Cortex of kidney (tissue), 1 donor: ENCODE measurements at places on chromosomes 3 and 15.

- DNase-seq: no peak
Observed at GRCh38 chr15:101841656-101842055, 29.7 kb downstream of the OR4F15 start.

DNA sequence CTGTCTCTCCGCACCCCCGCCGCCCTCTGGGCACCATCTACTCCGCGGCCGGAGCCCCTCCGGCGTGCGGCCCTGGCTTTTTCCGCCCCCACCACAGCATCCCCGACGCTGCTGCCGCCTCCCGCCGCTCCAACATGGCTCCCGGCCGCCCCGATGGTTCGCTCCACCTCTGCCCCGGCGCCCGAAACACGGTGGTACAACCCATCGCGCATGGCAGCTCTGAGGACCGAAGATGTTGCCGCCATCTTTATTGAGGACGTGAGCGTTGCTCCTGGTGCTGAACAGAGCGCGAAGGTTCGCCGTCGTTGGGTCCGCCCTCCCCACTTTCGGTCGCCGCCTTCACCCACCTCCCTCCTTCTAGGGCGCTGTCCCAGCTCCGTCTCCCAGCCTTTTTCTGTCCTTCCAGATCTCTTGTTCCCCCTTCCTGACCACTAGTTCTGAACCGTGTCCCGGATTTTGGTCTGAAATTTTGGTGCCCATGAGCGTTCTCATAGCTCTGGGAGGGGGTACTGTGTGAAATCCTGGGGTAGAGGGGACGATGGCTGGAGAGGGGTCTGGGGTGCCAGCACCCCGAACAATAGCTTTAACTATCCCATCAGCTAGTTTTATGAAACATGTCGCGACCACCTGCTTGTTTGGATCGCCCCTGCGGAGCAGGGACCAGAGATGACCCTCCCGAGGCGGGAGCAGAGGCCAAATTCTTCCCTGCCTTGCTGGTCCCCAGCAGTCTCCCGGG lies at the start of gene CELSR3:
CELSR3 (minus strand) TSS at position 134 of the 736 bp plus-strand sequence. CDS start 252 bp downstream, outside the sequence.
- no peak for DNase-seq

DNA sequence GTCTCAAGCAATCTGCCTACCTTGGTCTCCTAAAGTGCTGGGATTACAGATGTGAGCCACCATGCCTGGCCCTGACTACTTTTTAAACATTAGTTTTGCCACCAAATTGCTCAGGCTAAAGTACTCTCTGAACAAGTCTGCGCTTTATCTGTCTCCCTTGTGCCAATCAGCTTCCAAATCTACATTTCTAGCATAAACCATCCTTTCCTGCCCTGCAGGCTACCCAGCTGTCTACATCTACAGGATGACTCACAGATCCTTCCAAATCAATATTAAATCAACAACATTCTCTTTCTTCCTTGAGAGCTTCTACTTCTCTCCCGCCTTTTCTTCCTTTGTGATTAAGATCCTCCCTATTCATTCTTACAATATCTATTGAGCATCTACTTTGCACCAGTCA lies 16.0 kb upstream of the ATOSA start:
- no peak for DNase-seq

DNA sequence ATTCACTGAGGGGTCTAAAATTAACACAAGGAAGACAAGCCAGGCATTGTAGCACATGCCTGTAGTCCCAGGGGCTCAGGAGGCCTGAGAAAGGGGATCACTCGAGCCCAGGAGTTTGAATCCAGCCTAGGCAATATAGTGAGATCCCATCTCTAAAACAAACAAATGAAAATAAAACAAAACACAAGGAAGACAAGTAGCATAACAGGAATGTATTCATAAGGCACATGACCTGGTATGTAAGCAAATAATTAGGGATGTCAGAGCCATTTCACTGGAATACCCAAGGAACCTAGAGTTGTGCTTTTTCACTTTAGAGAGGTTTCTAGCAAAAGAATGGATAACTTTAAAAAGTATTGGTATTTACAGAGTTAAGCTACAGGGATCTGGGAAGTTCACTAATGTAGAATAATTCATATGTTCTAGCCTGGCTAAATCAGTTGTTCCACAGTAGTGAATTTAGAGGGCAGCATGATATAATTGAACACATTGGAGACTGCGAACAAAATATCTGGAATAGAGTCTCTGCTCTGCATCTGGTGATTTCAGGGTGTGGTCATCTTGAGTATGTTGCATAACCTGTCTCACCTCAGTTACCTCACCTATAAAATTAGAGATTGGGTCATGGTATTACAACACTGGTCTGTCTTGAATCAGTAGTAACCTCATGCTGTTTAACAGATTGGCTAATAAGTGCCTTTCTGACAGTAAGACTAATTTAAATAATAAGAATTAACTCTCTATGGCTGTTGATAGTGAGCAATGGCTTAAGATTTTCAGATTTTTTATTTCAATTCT lies 9.3 kb downstream of the GRAMD1C start:
- no peak for DNase-seq

DNA sequence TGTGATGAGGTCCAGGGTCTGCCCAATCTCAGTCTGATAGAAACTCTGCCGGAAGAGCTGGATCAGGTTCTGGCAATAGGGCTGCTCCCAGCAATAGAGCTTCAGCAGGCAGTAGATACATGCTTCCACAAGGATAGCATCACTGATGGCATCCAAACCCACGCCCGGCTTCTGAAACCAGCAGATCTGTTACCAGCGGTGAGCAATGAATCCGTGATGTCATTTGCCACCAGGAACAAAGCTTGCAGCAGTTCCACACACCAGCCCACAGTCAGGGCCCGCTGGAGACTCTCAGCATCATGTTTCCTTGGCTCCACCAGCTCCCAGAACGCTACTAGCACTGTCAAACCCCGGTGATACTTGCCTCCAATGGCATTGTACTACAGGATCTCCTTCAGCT lies 19.3 kb upstream of the TTBK2 start:
- no peak for DNase-seq

GRCh38 chr3:119653876-119654275 lies 6.5 kb downstream of the POPDC2 start:
- DNase-seq: no peak

DNA sequence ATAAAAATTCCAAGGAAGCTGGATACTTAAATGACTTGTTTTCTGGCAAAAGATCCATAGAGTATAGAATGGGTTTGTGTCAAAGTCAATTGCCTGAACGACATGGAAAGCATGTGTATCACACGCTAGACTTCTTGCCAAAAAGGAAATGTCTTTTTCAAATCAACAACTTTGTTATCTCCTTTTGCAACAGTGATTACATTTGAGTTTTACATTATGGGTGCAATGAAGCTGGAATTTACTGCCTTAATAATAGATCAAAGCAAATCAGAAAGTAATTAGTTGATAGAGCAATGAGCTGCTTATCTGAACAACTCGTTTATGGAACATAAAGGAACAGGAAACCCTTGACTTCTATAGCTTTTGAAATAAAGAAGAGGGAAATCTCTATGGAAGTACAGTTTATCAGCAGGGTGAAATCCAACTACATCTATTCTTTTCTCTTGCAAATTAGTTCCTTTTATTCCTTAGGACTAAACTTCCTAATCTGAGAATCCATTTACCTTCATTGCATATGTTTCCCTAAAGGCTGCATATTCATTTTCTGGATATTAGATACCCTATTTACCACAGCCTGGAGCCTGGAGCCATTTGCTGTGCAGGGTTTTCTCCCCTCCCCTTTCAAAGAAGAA lies 415.1 kb upstream of the NECTIN3 start:
- no peak for DNase-seq

- no peak for DNase-seq
Observed at GRCh38 chr3:49801160-49801559, 1.5 kb upstream of the CDHR4 start.

- DNase-seq: no peak
Observed at GRCh38 chr15:63968122-63968524, 78.2 kb downstream of the DAPK2 start.

DNA sequence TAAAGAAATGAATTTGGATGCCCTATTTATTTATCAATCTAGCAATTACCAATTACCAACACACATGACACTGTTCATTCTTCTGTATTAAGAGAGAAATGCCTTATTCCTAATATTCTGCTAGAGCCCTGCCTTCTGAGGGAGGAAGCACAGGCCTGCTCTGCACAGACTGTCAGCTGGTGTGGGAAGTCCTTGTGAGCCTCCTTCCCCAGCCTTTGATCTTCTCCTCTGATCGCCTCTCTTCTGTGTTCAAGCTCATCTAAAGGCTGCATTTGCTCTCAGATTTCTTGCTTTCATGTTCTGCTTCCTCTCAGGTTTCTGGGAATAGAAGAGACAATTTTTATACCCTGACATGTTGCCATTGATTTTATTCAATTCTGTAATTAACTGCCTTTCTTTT lies 290.6 kb upstream of the UMPS start:
- DNase-seq: no peak

DNA sequence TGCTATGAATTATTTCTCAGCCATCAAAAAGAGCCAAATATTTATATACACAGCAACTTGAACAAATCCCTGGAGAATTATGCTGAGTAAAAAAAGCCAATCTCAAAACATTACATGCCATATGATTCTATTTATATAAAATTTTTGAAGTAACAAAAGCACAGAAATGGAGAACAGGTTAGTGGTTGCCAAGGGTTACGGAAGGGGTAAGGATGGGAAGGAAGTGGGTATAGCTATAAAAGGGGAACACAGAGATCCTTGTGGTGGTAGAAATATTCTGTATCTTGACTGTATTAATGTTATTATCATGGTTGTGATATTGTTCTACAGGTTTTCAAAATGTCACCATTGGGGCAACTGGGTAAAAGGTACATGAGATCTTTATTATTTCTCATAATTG lies 62.3 kb upstream of the ASB14 start:
- no peak for DNase-seq

DNA sequence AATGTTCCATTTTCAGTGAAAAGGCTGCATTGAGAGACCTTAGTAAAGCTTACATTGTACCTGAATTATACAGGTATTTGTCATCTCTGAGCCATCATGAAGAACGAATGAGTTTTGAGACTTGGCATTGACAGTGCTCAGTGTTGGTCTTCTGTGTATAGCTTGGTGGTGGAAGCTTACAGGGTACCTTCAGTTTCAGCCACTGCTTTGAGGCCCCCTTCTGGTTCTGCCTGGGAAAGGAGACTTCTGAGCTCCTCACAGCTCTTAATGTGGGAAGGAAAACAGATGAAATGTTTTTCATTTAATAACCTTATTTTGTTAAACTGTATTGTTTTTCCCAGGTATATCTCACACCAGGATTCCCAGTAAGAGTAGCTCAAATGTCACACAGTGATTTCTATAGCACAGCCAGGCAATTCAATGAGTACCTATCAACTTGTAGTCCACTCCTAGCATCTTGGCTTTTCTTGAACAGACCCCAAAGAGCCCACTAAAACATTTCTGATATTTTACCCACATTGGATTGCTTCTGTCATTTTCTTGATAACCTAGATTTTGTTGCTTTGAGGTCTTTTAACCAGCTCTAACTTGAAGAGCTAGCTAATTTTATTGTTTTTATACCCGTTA lies 5.6 kb downstream of the SERPINI1 start:
- no peak for DNase-seq
